ENCODE measurements at places on chromosomes 16 and 17.

DNA sequence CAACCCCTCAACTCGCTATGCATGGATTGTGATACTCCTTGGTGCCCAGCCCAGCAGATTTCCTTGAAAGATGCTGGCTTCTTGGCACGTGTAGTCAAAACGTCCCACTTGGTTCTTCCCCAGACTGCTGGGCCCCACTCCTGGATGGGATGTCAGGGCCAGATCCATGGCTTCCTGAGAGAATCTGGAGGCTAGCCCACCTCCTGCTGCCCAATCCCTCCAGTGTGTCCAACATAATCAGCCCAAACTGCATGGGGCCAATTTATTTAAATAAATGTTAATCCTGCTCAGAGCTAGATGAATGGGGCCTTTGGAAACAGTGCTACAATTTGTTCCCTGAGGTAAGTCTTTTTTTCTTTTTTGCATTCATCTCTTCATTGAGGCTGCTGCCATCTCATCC is 49.4 kb downstream of the WSB1 start:
- DNase-seq = no peak

GRCh38 chr17:49343273-49343672 is 18.8 kb downstream of the ZNF652 start:
- DNase-seq = no peak

GRCh38 chr17:16304830-16305229 is 48.4 kb downstream of the CENPV start:
- no peak for DNase-seq

DNA sequence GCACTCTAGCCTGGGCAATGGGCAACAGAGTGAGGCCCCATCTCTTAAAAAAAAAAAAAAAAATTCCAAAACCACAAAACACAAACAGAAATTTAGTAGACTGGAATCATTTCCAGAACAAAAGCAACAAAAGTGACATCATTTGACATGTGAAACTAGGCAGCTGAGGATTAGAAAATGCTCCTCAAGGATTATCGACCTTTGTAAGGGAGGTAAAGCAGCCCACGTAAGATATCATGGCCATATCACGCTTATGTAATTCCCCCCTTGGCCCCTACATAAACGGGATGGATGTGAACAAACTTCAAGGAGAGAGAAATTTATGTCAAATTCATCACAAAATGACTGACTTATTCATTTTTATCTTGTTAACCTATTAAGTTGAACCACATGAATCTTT is 83.3 kb downstream of the WDR59 start:
- no peak for DNase-seq

GRCh38 chr16:26614237-26614841 is 452.4 kb upstream of the C16orf82 start:
- no peak for DNase-seq

- DNase-seq = no peak
These were observed 45.4 kb upstream of the BRD7 start for GRCh38 chr16:50414152-50414551.

DNA sequence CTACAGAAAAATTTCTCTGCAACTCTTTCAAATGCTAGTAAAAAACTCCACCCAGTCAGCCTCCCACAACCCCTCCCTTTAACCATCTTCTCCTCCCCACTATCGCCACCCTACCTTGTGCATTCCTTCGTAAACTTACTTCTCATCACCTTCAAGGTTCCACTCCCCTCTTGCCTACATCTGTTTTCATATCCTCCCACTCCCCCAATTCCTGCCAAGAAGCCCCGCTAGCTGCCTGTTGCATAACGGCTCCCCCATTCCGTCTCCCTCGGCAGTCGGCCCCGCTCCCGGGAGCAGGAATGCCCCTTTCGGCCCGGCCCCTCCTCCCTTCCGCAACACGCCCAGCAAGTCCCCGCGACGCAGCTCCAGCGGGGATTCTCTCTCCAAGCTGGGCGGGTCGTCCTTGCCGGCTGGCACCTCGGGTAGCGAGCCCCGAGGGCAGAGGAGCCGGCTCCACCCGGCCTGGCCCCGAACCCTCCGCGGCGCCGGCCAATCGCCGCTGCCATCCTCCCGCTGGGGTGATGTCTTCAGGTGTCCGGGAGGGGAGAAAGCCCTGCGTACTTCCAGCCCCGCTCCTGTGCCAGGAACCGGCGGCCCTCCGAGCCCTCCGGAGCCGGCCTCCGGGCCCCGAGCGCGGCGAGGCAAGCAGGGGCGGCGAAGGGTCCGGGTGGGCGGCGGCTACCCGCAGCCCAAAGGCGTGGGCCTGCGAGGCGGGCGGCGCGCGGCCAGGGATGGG is 1.5 kb downstream of the PHLPP2 start:
- peak; percentile 37 for DNase-seq

- no peak for DNase-seq
These were observed 2.6 kb downstream of the HBZ start for GRCh38 chr16:155031-155398.

- no peak for DNase-seq
These were observed 1.6 kb downstream of the DOC2B start for GRCh38 chr17:179781-180380.

DNA sequence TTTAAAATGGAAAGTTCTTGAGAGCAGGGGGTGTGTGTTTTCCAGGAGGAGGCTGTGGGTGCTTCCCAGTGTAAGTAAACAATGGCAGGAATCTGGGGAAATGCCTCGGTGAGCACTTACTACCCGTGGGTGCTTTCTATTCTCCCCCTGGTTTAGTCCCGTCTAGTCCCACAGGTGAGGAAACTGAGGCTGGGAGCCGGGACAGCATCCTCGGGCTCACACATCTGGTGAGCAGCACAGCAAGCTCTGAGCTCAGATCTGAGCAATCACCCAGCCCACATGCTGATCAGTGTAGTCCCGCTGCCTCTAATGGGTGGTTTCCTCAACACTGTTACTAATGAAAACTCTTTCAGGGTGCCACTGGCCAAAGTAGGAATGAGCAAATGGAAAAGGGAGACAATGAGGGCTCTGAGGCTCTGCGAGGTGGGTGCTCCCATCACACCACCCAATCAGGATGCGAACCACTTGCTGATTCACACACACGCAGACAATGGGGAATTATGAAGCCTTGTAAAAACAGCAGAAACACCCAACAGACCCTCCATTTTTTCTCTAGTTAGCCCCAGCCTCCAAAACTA is 202.6 kb downstream of the PARN start:
- no peak for DNase-seq

DNA sequence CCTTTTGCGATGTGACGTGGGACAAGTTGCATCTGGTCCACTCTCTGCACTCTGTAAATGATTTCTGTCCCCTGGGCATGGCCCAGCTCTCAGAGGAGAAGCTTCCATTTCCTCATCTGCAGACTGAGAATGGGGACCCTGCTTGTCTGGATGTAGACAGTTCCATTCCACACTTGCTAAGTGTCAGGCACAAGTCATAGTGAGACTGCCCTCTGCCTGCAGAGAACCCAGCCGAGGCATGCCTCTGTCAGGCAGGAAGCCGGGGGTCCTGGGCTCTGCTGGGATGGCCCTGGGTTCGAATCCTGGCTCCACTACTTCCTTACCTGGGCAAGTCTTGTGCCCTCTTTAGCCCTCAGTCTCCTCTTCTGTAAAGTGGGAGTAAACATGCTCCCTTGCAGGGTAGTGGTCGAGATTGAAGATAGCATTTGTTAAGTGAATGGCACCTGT is 4.1 kb downstream of the MAP2K3 start:
- DNase-seq = no peak

DNA sequence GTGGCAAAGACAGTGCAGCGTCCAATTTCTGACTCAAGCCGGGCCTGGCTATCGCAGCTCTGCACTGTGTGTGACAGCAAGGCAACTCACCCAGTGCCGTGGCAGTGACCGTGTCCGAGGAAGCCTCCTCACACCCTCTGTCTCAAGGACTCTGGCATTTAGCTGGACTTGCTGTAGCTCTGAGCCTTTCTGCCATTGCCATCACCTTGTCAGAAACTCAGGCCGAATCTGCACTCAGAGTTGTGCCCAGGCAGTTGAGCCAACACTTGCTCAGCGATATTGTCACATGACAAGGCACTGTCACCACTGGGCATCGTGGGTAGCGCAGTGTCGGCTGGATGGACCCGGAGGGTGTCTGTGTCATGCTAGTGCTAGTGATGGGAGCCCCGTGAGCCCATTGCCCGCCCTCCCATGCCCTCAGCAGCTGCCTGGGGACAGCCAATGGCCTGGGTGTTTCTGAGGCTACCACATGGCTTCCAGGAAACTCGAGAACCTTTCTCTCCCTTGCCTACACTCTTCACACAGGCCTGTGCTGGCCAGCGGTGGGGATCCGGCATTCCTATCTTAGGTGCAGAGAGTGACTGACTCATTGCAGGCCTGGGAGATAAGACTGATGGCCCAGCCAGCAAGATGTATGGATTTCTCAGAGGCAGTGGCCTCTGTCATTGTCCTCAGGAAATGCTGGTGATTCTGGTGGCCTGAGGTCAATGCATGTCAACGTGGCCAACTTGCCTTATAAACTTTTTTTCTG is 22.1 kb upstream of the STH start:
- DNase-seq = no peak

DNA sequence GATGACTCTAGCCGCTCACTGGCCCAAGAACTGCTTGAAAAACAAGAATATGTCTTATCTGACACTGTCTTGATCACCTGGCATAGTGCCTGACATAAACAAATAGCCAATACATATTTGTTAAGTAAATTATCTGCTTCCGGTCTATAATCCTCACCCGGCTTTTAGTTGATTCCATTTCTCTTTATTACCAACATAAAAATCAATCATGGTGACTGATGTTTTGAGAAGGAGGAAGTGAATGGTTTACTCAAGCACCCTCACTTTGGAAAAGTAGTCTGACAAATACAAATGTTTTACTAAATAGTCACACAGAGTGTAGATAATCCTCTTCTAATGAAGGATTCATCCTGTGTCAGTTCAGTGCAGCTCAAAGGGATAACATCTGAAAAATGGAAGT is 47.0 kb downstream of the SKAP1 start:
- no peak for DNase-seq

DNA sequence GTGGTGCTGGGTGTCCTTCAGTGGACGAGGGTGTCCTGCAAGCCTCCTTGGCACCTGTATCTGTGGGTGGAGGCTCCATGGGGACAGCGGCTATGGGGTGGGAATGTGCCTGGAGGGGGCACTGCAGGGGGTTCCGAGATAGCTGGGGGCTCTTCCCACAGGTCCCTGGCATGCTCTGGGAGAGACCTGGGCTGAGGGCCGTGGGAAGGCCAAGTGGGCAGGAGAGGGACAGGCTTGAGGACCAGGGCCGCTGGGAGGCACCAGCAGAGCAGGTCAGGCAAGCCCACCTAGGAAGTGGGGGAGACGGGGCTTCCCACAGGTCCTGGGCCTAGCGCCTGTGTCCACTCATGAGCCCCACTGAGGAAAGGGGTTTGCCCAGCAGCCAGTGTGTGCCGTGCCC is 9.7 kb downstream of the LRRC75A start:
- DNase-seq = no peak

DNA sequence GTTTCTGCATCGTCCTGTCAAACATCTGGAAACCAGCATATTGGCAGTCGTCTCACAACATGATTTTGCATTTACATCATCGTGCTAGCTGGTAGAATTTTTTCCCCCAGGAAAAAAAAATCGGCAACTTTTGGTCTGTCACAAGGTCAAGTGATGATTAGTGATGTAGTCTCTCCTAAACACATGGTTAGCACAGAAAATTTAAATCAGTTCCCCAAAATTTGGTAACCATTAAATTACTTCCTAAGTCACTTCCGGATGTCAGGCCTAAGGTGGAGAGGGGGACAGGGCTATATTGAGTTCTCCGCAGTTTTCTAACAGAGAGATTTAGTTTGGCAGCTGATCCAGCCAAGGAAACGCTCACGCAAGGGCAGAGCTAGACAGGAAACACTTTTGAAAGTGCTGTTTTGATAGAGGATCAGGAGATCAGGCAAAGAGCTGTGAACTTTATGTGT is 271.0 kb upstream of the TBX2 start:
- DNase-seq = no peak

GRCh38 chr17:81713556-81714411 is 1.7 kb downstream of the SLC25A10 start:
- no peak for DNase-seq

DNA sequence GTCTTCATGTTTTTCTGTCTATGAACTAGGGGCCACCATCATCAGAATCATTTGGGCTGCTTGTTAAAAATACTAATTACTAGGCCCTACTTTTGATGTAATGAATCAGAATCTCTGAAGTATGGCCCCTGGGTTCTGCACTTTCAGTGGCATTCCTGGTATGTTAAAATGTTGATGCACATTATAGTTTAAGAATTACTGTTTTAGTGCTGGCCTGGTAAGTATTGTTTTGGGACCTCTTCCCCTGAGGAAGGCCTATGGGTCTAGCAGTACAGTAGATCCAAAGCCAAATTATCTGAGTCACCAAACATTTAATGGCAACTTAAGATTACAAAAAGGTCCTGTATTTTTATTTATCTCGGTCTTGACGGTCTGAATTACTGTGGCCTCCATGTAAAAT is 58.8 kb downstream of the AP2B1 start:
- no peak for DNase-seq

DNA sequence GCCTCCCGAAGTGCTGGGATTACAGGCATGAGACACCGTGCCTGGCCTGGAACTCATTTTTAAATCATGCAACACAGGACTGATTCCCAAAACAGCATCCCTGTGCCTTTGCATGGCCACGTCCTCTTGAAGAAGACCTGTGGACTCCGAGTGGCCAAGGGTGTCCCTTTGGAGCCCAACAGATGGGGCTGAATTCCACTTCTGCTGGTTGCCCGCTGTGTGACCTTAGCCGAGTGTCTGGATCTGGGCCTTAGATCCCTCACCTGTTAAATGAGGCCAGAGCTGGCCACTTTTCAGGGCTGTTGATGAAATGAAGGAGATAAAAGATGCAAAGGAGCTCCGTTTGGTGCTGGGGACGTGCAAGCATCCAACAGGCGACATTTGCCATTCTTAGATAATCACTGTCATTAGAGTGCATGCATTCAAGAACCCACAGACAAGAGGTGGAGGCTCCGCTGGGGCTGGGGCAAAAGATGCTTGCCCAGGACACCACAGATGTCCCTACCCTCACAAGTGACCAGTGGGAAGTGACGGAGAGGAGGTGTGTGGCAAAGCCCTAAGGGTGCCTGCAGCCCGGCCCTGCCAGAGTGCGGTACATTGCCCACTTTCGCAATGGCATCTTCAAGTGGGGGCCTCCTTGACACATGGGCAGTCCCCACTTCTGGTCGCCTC is 354.1 kb upstream of the TNRC6C start:
- no peak for DNase-seq

GRCh38 chr16:79602628-79603014 is 2.1 kb upstream of the MAF start:
- DNase-seq = no peak

DNA sequence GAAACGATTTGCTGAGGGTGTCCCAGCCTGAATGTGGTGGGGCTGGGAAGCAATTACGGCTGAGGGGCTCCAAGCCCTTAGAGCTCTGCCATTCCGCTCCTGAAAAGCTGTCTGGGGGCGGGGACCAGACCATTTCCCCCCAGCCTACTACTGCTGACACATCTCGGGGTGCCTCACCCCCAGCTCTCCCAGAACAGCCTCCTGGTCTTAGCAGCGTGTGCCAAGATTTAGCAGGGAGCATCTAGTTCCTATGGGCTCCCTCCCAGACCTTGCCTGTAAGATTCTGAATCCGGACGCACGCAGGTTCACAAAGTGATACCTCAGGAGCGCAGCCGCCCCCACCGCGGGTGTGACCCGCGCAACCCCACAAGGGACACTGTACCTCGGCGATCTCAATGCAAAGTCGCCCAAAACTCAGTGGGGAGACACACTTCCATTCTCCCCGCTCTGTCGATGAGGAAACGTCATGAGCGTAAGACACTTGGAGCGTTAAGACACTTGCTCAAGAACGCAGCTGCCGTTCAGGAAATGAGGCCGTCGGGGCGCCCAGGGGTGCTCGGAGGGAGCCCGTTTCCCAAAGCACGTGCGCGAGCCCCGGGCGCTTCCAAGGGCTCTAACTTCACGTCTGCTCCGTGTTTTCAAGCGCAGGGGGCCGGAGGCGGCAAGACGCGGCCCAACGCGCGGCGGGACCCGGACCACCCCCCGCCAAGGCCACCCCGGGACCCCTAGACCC is 629 bp downstream of the GEMIN4 start:
- DNase-seq = no peak

All from stimulated activated CD4-positive, alpha-beta T cell treated with anti-CD3 and anti-CD28 coated beads, TNF-alpha, amount 100 ng/mL, for 48 hours (primary cell).